Urinary bladder (tissue), 4 donors: ENCODE measurements at places on chromosomes 5 and 9. TPM values are rescaled to one million over a fixed set of nuclear protein-coding genes. Genes with fewer than 3 reads are reported as not detected.
A peak's percentile ranks its signal among the peaks of the same experiment; 100 is the strongest.

GRCh38 chr5:179821298-179822058 lies 773 bp downstream of the SQSTM1 start:
- DNase-seq = peak; percentile 82

GRCh38 chr5:169263591-169263990 lies 37.3 kb downstream of the SLIT3 start:
- DNase-seq = no peak

GRCh38 chr5:52983731-52984636 lies 5.2 kb upstream of the ITGA2 start:
- no peak for DNase-seq

- no peak for DNase-seq
Observed at GRCh38 chr5:122863240-122863639, 17.8 kb downstream of the SNX24 start.

DNA sequence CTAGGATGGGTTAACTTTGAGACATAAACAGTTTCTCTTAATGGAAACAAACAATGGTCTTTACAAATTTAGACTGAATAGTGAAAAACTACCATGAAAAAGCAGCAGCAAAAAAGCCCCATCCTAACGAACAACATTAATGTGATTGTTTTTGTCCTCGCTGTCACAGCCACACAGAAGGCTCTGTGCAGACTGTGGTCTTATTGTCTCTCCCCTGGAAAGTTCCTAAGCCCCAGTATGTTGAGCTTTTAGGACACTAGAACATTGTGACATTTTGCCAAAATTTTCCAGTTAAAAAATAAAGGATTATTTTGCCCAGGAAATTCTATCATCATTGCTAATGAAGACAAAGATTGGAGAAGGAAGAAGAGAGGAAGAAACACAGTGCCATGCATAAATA lies 12.6 kb upstream of the SOWAHA start:
- DNase-seq = no peak

DNA sequence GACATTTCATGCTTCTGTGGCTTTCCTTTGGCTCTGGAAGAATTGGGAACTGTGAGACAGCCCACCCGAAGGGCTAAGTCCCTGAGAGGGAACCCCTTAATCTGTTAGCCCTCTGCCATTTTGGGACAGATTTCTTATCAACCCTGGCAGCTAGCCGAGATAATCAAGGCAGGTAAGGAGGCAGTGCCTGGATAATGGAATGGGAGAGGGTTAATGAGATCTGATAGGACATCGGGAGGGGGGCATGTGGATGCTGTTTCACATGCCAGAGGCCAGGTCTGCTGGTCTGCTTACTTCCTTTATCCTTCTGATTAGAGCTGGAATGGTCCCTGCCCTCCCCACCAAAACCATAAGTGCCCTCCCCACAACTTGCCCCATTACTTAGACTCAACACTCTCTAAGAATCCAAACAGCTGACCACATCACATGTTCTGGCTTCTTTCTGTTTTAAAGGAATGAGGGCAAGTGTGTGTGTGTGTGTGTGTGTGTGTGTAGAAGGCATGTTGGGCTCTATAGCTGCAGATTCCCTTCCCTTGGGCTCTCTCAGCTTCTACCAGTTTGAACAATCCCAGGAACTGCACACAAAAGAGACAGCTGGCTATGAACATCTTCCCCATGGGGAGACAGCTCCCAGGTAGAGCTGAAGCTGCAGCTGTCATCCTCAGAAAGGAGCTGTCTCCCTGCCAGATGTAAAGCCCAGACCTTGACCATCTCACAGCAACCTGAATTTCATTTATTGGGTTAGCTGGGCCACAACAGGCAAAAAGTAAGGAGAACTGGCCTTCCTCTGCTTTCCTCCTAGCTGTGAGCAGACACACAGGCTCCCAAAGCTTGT lies 221.3 kb downstream of the PIK3R1 start:
- no peak for DNase-seq

DNA sequence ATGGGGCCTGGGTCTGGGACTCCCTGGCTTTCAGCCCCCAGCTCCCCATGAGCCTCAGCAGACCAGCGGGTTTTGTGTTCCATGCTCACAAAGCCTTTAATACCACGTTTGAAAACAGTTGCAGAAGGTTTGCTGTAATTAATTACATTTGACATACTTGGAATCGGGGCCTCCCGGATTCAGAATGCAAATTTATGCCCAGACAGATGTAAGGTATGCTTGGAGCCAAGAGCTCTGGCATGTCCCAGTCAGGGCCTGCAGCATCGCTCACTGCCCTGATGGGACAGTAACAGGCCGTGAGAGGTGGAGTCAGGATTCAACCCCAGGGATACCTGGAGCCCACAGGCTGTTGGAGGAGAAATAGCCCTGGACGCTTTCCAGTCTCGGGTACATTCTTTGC lies 12.2 kb downstream of the ZNF618 start:
- no peak for DNase-seq

DNA sequence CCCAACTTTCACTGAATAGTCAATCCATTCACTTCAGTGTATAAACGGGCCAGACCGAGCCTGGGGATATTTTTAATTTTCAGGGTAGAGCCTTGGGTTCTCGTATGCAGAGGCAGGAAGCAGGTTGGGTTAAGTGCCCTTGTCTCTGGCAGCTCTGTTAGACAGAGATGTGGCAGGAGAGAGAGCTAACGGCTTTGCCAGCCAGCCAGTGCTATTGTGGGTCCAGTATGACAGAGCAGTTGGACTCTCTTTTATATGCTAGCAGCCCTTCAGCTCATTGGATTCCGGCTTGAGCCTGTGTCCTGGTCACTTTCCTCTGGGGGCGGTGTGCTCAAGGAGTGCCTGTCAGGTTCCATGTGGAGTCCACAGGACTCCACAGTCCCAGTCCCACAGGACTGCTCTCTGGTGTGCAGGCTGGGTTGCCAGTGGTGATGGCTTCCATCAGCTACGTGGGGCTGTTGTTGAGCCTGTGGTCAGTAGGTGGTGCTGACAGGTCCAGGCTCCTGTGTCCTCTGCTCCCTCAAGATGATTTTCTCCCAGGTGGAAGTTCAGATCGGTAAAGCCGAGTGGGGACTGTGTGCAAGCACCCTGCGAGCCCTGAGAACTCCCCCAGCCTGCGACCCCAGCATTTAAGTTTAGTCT lies 14.3 kb downstream of the CLTA start:
- DNase-seq = no peak

DNA sequence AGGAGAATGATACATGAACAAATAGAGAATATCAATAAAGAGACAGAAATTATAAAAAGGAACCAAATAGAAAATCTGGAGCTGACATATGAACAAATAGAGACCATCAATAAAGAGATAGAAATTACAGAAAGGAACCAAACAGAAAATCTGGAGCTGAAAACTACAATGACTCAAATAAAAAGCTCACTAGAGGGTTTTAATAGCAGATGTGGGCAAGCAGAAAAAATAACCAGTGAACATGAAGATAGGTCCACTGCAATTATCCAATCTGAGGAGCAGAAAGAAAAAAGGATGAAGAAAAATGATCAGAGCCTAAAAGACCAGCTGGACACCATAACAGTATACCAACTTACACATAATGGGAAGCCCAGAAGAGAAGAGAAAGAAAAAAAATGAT lies 353.7 kb downstream of the ARL15 start:
- DNase-seq = no peak

- no peak for DNase-seq
Observed at GRCh38 chr9:16469184-16469583, 401.3 kb downstream of the BNC2 start.

- no peak for DNase-seq
Observed at GRCh38 chr5:172713809-172714490, 57.0 kb downstream of the DUSP1 start.

GRCh38 chr5:136232316-136232715 lies 39.4 kb upstream of the SMIM32 start:
- no peak for DNase-seq

DNA sequence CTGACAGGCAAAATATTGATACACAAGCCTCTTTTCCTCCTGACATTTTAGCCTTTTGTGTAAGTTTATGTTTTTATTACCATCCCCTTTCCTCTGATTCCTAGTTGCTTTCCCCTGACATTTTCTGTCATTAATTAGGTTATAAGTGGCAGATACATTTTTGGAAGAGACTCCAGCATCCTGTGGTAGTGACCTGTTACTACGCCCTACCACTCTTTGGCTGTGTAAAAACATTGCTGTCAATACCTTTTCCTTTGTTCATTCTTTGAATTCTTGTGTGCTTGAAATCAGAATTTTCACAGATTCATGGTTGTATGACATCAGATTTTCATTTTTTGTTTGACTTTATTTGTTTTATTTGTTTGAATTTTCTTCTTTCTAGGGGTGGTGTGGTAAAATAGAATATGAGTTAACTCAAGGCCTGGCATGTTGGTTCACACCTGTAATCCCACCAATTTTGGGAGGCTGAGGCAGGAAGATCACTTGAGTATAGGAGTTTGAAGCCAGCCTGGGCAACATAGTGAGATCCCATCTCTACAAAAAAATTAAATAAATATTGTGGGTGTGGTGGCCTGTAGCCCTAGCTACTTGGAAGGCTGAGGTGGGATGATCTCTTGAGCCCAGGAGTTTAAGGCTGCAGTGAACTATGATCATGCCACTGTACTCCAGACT lies 43.4 kb downstream of the UBE2R2 start:
- DNase-seq = no peak

- no peak for DNase-seq
Observed at GRCh38 chr5:65198456-65199120, 283.1 kb downstream of the ADAMTS6 start.

DNA sequence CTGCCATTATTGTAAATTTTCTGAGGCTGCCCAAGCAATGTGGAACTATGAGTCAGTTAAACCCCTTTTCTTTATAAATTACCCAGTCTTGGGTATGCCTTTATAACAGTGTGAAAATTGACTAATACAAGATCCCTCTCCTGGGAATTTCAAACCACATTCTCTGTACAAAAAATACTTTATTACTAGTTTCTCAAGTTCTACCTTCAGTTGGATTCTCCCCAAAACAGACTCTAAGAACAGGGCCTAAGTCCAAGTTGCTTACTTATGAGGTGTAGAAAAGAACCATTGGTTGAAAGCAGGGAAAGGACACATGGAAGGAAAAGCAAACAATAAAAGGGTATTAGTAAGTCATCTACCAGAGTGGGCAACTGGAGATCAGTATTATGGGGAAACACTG lies 343.2 kb downstream of the TMEM232 start:
- no peak for DNase-seq

GRCh38 chr5:60651872-60652620 lies 47.9 kb downstream of the DEPDC1B start:
- DNase-seq = no peak

DNA sequence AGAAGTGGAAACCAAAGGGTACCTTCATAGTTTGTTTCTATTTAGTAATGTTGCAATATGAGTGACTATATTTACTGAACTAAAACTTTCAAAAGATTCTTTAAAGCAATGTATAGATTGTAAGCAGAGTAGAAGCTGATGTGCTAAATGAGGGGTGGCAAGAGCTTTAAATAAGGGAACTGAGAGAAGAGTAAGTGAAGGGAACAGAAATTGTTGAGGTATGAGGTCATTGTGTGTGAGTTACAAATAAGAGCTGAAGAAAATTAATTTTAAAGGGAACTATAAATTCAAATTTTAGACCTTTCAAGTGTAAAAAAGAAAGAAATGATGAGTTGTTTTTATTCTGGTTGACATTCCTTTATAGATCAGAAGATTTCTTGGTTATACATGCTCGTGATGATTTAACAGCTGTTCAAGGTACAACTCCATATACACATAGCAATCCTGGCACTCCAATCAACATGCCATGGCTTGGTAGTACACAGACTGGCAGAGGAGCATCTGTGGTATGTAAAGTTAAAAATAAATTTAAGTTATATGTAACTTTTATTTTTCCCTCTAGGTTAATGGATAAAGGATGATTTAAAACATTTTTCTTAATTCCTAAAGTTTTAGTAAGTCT lies 135.1 kb upstream of the TNFAIP8 start:
- no peak for DNase-seq

GRCh38 chr5:173753307-173754168 lies 134.6 kb upstream of the CPEB4 start:
- DNase-seq = peak; percentile 41

DNA sequence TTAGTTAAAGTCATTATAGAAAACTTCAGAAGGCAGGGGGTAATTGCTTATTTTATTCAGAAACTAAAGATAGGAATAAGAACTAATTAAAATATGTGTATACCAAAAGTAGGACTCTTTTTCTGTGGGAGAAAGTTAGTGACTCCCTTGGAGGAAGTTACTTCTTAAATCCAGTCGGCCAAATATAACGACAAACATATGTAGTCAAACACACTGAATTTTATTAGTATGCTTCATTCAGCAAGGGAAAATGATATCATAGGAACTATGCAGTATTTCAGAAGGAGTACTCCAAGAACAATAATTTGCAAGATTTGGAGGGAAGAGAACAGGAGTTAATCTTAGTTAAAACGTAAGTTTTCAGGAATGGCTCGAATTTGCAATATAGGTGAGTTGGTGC lies 432.6 kb downstream of the CYLC2 start:
- DNase-seq = no peak

DNA sequence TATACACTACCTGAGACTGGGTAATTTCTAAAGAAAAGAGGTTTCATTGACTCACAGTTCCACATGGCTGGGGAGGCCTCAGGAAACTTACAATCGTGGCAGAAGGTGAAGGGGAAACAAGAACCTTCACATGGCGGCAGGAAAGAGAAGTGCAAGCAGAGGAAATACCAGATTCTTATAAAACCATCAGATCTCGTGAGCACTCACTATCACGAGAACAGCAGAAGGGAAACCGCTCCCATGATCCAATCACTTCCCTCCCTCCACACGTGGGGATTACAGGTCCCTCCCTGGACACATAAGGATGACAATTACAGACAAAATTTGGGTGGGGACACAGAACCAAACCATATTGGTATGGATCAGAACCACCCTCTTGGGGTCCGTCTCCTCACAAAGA lies 44.2 kb upstream of the SPIN1 start:
- no peak for DNase-seq

GRCh38 chr5:68960456-68960855 lies 133.4 kb upstream of the SLC30A5 start:
- no peak for DNase-seq

DNA sequence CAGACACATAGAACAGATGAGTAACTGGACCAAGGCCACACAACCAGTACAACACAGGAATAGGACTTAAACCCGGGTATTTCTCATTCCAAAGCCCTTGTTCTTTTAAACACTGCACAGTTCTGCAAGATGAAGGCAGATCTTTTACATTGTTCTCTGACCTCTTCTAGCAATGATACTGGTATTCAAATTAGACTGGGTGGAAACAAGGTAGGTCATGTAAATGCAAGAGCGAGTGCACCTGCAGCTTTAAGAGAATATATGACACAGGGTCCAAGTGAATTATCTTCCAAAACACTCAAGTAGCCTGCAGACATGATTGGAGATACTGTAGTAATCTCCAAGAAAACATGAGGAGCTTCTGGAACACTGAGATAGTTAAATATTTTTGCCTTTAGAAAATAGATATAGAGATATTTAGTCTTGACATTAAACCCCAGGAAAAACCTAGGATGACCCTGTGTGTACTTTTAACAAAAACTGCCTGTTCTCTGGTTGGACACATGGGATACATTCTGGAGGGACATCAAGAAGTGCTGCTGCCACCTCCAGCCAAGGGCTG lies 130.6 kb upstream of the EPB41L4A start:
- DNase-seq = no peak

- no peak for DNase-seq
Observed at GRCh38 chr9:122930541-122931225, 629 bp downstream of the ZBTB26 start.

Gene SPATA9
- polyA plus RNA-seq = 0.29 TPM

Gene TSSK1B
- not detected for polyA plus RNA-seq

Gene TOR4A
- polyA plus RNA-seq = 8.1 TPM

Gene ADAMTSL1
- 3.2 TPM for polyA plus RNA-seq

Gene ZNF189
- 9.6 TPM for polyA plus RNA-seq

Gene CD180
- 0.54 TPM for polyA plus RNA-seq

Gene INSL4
- polyA plus RNA-seq = not detected

Gene ARHGAP26
- 5.7 TPM for polyA plus RNA-seq

Gene GDF9
- 0.65 TPM for polyA plus RNA-seq

Gene FIBCD1
- 2.4 TPM for polyA plus RNA-seq

Gene TAF11L5
- not detected for polyA plus RNA-seq
